CD8-positive, alpha-beta memory T cell (primary cell): ENCODE measurements at places on chromosomes 11 and 22. TPM values are rescaled to one million over a fixed set of nuclear protein-coding genes. Genes with fewer than 3 reads are reported as not detected.

Gene APOA4
- not detected for total RNA-seq

GRCh38 chr11:71173709-71174108 lies 78.7 kb downstream of the SHANK2 start:
- DNase-seq, result no peak

GRCh38 chr11:134576286-134576685 lies 164.2 kb upstream of the B3GAT1 start:
- no peak for DNase-seq

Gene MS4A12
- not detected for total RNA-seq

- no peak for DNase-seq
These were observed 813 bp upstream of the BTBD10 start for GRCh38 chr11:13463779-13464290.

GRCh38 chr11:26017322-26017860 lies 314.5 kb upstream of the ANO3 start:
- DNase-seq, result no peak

GRCh38 chr22:19488884-19489843 lies 9.4 kb downstream of the CDC45 start:
- no peak for DNase-seq

Gene UBQLNL
- not detected for total RNA-seq

DNA sequence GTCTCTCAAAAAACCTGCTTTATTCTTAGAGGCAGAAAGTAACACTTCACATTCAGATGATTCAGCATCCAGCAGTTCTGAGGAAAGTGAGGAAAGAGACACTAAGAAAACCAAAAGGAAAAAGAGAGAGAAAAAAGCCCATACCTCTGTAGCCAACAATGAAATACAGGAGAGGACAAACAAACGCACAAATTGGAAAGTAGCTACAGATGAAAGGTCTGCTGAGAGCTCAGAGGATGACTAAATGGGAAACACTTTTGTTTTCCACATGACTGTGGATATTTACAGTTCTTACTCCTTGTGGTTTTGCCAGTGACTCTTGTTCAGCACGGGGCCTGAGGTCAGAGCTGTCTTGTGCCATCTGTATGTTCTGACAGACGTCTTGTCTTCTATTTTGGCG lies 3.8 kb downstream of the TIMM8B start:
- no peak for DNase-seq
